SK-N-MC (cell line): ENCODE measurements at places on chromosomes 5 and 9.

- DNase-seq = no peak
Observed at GRCh38 chr9:34334337-34334824, 5.0 kb downstream of the NUDT2 start.

- no peak for DNase-seq
Observed at GRCh38 chr5:51495672-51496071, 112.4 kb downstream of the ISL1 start.

GRCh38 chr9:127397646-127398274, 791 bp downstream of the SLC2A8 start:
- DNase-seq = no peak

- DNase-seq = no peak
Observed at GRCh38 chr9:110835859-110836271, 167.3 kb downstream of the MUSK start.
